ENCODE measurements at places on chromosomes 5 and 9.

- DNase-seq, result no peak
Observed at GRCh38 chr9:110443866-110444220, 106.2 kb upstream of the TXNDC8 start.

- no peak for DNase-seq
Observed at GRCh38 chr5:118371973-118372831, 616.1 kb downstream of the DTWD2 start.

GRCh38 chr9:109249615-109250014 is 71.2 kb downstream of the EPB41L4B start:
- DNase-seq, result no peak

DNA sequence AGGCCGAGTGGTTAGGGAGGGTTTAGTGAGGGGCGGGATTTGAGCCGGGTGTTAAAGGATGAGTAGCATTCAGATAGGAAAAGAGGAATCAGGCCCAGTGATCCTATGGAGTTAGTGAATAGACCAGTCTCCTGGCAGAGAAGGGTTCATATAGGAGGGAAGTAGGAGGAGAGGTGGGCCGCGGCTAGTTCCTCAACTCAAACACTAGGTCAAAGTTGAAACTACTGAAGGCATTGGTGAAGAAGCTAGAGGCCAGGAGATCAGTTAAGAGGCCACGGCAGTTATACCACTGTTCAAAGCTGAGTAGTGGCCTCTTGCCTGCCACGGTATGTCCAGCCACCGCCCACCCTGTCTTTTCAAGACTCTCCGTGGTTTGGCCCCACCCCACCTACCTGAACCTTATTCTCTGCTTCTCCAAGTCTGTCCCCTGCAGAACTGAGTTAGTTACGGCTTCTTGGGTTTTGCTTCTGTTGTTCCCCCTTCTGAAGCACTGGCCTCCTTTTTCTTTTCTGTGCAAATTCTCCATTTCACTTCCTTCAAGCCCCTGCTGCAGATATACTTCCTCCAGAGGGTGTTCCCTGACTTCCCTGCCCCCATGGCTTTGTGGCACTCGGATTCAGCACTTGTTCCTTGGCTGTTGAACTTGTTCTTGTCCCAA is 1.8 kb downstream of the ZBTB34 start:
- no peak for DNase-seq

GRCh38 chr5:140240987-140241706 is 61.8 kb downstream of the PFDN1 start:
- no peak for DNase-seq

GRCh38 chr5:158382473-158382872 is 523.5 kb upstream of the CLINT1 start:
- no peak for DNase-seq

- DNase-seq, result no peak
Observed at GRCh38 chr5:154541553-154541952, 63.5 kb upstream of the HAND1 start.

DNA sequence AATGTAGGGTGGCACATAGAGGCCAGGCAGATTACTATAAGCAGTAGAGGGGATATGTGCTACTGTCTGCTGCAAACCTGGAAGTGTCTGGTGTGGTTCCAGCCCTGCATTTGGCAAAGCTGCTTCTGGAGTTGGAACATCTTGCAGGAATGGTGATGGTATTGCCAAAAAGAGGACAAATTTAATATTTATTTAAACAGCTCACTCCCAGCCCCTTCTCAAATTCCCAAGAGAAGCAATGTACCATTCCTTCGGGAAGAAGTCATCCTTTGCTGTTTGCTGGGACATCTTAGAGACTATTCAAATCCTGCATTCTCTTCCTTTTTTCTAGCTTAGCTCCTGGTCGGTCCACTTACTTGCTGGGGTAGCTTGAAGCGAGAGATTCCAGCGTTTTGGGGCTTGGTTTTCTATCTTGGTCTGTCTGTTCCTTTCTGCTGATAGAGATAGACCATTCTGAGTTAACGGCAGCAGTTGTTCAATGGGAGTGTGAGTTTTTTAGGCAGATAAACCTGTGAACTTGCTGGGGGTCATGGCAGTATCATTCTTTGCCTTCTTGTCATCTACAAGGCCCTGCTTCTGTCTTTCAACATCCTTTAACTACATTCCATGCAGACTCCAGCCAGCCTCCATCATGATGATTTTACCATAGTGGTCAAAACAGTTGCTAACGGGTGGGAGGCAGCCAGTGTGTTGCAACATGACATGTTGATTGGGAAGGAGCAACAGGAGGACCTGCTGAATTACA is 69.9 kb downstream of the RCL1 start:
- DNase-seq, result no peak

DNA sequence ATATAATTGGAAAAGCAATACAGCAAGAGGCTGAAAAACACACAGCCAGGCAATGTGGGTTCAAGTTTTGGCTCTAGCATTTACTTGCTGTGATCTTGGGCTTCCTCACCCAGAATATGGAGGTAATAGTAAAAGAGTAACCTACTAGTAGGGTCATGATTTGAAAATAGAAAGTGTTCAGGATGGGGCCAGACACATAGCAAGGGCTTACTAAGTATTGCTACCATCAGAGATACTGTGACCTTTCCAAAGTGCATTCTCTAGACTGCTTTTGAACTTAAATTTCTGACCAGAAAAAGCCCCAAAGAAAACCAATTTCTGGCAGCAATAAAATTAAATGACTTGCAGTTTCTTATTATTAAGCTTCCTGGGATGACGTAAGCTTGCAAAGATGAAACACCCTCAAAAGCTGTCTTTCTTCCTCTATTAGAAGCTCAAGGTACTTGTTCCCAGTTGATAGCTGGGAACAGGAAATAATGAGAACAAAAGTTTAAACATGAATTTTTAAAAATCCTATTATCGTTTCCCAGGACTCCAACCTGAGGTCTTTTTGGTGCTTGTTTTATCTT is 20.3 kb downstream of the SLC45A2 start:
- no peak for DNase-seq

DNA sequence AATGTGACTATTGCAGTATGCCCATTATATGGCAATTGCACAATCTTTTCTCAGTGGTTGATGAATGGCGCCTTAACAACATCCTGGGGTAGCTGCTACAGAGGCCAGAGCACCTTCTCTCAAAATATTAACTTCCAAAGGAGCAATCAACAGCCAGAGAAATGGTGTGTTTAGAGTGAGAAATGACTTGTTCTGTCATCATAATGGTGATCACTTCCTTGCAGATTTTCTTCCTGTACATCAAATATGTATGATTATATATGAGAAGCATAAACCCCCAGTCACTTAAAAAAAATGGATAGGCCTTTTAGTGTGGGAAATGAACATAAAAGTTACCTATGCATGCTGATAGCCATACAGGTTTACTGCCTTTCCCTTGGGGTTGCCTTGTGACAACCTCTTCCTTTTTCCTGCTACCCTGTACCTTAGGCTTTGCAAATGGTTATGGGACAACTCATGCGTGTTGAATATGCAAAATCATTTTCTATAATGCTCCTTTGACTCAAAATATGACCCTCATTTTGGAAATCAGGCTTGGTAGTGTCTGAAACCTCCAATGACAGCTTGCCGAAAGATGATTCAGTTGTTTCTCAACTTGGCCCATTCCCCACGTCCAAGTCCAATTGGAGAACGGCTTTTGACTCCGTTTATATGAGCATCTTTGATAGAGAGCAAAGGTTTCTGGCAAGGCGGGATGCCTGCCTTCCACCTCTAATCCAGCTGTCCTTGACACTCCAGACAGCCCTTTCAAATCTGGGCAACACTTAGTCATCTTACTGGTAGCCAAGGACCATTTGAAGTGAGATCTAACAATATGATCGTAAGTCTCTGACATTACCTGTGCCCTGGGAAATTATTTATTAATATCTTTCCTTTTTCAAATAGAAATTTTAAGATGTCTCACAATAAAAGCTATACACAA is 69.3 kb downstream of the SLC1A1 start:
- DNase-seq, result no peak

DNA sequence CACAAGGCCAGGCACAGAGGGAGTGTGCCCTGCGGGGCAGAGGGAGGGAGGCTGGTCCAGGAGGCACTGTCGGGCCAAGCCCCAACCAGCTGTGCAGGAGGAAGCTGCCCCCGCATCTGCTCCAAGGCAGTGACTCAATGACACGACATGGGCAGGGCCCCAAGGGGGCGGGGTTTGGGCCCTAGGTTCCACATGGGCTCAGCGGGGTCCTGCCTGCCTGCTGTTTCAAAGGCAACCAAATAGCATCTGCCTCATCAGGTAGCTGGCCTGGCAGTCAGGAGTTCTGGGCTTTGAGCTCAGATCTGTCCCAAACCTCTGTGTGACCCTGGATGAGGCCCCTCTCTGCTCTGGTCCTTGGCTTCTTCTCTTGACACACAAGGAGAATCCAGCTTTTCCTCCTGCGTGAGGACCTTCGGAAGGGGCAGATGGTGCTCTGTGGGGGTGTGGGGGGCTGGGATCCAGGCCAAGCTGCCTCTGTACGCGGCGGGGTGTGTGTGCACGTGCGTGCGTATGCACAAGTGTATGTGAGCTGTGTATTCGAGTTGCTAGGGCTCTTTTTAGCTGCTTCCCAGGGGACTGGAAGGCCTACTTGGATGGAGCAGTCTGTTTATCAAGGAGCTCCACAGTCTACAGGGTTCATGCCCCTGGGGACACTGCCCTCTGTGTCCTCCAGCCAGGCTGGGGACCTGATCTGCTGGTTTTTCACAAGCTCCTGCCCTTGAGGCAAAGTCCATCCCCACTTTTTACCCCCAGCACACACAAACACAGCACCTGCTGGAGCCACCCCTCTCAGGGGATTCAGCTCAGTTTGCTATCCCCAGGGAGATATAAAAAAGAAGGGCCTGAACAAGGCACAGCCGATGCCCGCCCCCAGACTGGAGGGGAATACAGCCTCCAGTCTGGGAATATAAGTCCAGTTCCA is 138.9 kb downstream of the RGS3 start:
- peak; percentile 42 for DNase-seq

Data from stimulated activated CD4-positive, alpha-beta T cell treated with anti-CD3 and anti-CD28 coated beads, Interleukin-15, amount 100 ng/mL, for 1 hour (primary cell).